ENCODE measurements at places on chromosomes 6 and 20.

DNA sequence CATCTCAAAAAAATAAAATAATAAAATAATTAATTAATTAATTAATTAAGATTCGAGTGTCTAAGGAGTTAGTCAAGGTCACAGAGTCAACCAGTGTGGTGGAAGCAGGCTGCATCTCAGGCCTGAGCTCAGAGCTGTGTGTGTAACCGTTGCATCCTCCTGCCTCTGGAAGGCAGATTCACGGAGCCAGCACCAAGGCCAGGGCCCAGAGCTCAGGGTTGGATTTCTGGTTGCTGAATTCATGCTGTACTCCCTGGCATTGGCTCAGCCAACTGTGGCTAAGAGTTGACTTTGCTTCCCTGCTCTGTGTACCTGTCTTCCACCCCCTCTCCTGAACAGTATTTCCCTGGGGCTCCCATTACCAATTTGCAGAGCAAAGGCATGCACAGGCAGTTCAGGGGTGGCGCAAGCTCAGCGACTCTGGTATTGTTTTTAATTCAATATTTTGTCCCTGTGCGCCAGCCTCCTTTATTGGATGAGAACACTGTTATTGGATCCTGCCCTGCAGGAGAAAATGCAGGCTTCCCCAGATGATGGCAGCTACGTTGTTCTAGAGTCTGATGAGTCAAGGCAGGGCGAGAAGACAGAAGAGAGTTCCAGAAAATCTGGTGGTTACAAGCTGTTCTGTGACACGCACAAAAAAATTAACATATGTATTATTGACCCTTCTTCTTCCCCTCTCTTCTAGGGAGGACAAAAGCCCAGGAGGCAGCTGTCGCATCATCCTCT lies 12.3 kb upstream of the CTNNBL1 start:
- DNase-seq, result no peak

DNA sequence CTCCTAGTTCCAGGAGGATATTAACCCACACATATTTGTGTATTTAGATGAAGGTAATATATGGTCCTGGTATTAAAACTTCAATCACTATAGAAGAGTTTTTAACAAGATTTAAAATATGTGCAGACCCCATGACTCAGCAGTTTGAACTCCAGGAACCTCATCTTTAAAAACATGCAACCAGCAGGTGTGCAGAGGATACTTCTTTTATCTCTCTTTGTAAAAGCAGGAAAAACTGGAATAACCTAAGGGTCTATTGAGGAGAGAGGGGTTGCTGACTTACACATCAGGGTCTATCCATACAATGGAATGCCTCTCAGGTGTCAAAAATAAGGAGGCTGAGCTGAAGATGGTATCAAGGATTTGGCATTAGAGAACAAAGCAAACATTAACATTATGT lies 36.9 kb upstream of the TFAP2C start:
- DNase-seq, result no peak

- no peak for DNase-seq
These were observed 16.1 kb downstream of the NCOA7 start for GRCh38 chr6:125806813-125807212.

- DNase-seq, result no peak
These were observed 67.1 kb upstream of the DUSP22 start for GRCh38 chr6:225121-225721.
